NCI-H748 treated with DMSO at 0.1 percent for 48 hours (cell line): ENCODE measurements at places on chromosomes 2 and 18.

DNA sequence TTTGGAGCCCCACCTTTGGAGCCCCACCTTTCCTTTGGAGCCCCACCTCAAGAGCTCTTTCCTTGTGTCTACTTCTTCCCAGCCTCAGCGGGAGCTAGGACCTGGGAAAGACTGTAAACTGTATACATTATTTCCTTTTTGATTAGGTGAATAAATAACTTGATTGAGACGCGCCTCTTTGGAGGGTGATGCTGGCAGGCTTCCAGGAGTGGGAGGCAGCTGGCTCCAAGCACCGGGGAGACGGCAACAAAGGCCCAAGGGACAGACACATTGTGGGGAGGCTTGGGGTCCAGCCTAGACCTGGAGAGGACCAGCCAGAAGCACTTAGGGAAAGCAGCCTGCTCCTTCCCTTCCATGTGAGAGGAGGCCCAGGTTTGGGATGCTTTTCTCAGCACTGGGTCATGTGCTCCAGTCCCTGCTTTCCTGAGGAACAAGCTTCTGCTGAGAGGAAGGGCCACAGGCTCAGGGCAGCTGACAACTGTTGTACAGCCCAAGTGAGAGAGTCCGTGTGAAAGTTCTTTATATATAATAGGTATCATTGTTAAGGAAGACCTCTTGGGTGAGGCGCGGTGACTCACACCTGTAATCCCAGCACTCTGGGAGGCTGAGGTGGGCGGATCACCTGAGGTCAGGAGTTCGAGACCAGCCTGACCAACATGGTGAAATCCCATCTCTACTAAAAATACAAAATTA lies 297.2 kb upstream of the SLC14A2 start:
- DNase-seq: peak; percentile 36

- DNase-seq: no peak
These were observed 52.2 kb upstream of the B3GNT2 start for GRCh38 chr2:62143696-62144095.

DNA sequence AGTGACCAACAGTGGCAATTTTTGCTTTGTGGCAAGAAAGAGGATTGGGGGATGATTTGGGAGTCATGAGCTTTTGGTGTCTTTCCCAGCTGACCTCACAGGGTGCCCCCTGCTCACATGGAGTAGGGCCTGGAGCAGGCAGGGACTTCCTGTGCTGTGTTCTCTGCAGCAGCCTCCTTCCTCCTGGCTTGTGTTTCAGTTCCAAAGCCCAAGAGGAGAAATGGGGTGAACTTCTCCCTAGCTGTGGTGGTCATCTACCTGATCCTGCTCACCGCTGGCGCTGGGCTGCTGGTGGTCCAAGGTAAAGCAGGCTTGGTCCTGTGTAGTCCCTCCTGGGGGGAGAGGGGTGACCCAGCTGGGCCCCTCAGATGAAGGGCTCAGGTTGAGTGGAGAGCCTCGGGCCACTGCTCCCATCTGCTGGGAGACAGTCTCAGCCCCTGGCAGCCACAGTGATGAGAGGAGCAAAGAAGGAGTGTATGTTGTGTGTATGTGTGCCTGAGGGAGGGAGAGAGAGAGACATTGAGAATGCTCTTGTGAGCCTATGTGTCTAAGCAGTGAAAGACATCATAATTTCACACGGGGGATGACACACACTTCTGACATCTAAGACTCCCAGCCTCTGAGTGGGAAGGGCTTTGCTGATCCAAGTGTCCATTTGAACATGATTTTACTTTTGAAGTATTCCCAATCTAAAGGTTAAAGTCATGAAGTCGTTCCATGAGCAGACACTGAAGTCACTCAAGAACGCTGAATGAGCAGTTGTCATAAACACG lies 27.2 kb downstream of the MARCO start:
- no peak for DNase-seq

GRCh38 chr2:235045336-235045972 lies 93.6 kb downstream of the SH3BP4 start:
- no peak for DNase-seq

- no peak for DNase-seq
These were observed 69.3 kb downstream of the NEDD4L start for GRCh38 chr18:58113337-58113736.
